Foreskin keratinocyte (primary cell): ENCODE measurements at places on chromosomes 11 and 22. TPM values are rescaled to one million over a fixed set of nuclear protein-coding genes. Genes with fewer than 3 reads are reported as not detected.

Gene SLC22A12
- polyA plus RNA-seq = not detected in 2 replicates

Gene TIGD3
- polyA plus RNA-seq = 0.10 and 0.13 TPM in 2 replicates

Gene APLNR
- not detected in 2 replicates for polyA plus RNA-seq

Gene MRGPRX4
- not detected in 2 replicates for polyA plus RNA-seq

Gene EHD1
- 90.4 and 115 TPM in 2 replicates for polyA plus RNA-seq

Gene TRPC6
- polyA plus RNA-seq = 0.04 and 0.09 TPM in 2 replicates

Gene JRKL
- polyA plus RNA-seq = 2.0 and 2.1 TPM in 2 replicates
